CD4-positive, alpha-beta T cell treated with Interleukin-21 for 1 hour (primary cell): ENCODE measurements at places on chromosomes 2 and 18.

DNA sequence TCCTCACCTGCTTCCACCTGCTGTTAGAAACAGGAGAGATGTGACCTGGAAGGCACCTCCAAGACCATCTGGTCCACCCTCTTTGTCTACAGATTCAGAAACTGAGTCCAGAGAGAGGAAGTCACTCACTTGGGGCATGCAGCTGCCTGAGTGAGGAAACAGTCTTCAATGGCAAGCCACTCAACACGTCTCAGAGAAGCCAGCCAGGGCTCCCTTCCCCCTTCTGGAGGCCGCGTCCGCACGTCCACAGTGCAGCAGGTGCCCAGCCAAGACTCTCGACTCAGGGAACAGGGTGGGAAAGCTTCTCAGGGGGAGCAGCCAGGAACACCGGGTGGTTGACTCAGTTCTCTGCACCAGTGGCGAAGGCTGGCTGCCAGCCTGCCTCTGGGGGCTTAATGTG is 201.7 kb downstream of the BCL11A start:
- DNase-seq: no peak

DNA sequence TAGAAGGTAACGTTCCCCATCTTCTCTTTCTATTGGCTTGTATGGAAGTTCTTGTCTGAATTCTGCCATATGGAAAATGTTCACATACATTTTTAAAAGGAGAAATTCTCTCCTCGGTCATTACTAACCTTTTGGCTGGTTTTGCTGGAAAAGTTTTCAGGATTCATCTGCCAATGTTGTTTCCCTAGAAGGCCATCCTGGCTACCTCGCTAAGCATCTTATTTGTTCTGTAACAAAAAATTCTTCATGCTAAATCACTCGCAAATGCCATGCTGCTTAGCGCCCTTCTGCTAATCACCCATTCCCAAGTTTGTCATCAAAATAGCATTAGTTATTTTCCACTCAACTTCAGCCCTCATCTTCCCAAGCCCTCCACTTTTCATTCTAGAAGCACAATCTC is 262.0 kb downstream of the SLC8A1 start:
- no peak for DNase-seq

DNA sequence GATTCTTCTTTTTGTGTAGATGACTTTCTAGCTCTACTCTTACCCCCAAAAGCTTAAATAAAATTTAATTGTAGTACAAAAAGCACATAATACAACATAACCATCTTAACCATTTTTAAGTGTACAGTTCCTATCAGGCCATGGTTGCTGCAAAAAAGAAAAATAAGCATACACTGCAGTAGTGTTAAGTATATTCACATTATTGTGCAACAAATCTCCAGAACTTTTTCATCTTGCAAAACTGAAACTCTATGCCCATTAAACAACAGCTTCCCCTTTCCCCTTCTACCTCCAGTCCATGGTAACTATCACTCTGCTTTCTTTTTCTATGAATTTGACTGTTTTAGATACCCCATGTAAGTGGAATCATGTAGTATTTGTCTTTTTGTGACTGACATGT is 18.1 kb downstream of the PPM1B start:
- DNase-seq: no peak

- no peak for DNase-seq
These were observed 10.3 kb downstream of the ATP8B1 start for GRCh38 chr18:57792631-57793301.

- no peak for DNase-seq
These were observed 69.7 kb downstream of the TGOLN2 start for GRCh38 chr2:85257970-85258605.

GRCh38 chr2:218964041-218964771 is 4.7 kb downstream of the CDK5R2 start:
- DNase-seq: no peak

DNA sequence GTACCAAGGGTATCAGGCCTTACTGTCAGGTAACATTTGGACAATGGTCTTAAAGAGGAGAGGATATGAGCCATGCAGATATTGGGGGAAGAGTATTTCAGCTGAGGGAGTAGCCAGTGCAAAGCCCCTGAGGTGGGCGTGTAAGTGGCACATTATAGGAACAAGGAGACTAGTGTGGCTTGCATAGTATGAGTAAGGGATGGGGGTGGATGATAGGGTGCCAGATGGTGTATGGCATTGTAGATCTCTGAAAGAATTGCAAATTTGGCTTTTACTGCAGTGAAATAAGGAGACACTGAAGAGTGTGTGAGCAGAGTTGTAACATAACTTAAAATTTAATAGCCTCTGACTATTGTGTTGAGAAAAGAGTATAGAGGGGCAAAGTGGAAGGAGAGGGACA is 244.0 kb downstream of the PDE11A start:
- no peak for DNase-seq

DNA sequence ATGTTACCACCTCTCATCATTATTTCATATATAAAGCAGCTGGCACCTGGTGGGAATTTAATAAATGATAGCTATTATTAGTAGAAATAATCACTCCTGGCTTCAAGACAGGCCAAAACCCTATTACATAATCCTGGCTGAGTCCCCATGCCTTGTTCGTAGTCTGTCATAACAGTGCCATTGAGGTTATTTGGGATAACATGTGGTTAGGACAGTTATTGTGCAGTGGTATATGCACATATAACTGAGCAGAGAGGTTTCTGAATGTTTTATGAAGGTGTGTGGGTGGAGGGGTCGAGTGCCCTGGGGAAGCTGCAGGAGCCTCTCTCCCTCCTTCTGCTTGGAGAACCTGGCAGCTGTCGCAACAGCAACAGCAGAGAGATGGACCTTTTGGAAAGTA is 162.4 kb upstream of the NABP1 start:
- DNase-seq: no peak

DNA sequence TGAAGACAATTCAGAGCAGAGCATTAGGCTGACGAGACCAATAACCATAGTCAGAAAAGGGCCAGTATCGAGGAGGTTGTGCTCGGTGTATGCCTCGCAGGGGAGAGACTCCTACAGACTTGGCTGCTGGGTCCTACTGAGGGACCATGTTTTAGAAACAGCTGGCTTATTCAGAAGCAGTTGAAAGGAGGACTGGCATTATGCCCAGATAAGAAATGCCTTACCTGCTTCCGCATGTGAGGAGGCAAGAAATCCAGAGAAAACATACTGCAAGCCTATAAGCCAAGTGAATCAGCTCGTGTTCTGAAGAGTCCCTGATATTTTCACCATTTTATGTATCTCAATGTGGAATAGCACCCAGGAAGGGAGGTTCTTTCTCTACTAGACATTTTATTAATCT is 434.7 kb downstream of the GRB14 start:
- DNase-seq: no peak

- no peak for DNase-seq
These were observed 315.1 kb downstream of the NR4A2 start for GRCh38 chr2:156017341-156017885.

- DNase-seq: no peak
These were observed 36.9 kb downstream of the KIF1A start for GRCh38 chr2:240782886-240783818.

DNA sequence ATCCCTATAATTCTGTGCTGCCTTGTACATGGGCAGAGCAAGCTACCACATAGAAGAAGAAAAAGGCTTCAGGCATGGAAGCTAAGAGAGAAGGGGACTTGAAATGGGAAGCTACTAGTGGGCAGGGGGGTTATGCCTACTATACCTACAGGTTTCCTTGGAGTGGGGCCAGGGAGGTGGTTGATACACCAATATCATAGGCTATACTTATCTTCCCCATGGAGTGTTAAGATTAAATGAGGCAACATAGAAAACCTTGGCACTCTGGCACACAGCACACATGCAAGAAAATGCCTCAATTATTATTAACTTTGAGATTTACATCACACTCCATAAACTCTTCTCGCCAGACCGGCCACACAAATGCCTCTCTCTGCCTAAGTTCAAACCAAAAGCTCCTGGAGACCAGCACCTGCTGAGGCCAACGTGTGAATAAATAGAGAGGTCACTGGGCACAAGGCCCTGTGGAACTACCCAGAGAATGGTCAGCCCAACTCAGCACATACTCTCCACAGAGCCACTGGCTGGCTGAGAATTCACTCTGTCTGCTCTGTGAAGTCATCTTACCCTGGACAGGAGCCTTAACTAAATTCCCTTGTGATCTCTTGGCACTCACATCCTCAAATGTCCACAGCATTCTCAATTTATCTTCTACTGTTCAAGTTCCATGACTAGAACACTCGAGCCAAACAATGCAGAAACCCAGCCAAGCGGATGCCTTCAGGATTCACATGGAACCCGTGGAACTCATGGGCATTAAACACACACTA is 498.7 kb downstream of the BCL11A start:
- no peak for DNase-seq

DNA sequence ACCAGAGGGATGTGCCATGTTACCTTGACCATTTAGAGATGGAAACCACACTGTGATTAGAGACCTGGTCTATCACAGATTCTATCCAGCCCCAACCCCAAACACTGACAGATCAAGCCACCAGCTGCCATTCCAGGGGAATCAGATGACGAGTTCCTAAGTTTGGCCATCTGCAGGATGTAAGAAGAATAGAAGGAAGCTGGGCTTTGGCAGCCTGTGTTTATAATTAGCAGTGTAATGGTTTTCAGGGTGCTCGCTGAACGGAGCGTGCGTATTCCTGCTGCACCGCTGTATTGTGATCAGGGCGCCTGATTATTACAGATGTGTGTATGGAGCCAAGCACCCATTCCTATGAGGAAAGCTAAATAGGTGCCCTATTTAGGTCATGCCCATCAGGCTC is 138.1 kb downstream of the LRRC30 start:
- no peak for DNase-seq

GRCh38 chr2:128595763-128596395 is 277.2 kb upstream of the HS6ST1 start:
- DNase-seq: no peak

GRCh38 chr2:111667542-111668273 is 216.3 kb downstream of the ANAPC1 start:
- no peak for DNase-seq

- DNase-seq: no peak
These were observed 148.0 kb downstream of the LDLRAD4 start for GRCh38 chr18:13366541-13366940.

- DNase-seq: no peak
These were observed 23.8 kb downstream of the GNLY start for GRCh38 chr2:85718009-85718391.

DNA sequence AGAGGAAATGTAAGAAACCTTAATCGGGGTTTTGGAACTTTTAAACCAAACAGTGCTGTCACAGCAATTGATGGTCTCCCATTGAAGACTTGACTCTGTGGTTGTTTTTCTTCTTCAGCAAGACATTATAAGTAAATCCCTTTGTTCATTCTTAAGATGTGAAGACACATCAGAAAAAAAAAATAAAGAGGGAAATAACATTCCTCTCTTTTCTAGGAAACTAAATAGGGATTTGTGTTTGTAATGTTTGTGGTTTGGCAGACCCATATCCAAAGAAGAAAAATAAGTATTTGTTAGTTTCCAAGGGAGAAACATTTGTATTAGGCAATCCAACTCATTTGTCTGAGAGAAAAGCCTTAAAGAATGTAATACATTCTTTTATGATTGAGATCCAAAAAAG is 359.9 kb downstream of the DSC3 start:
- no peak for DNase-seq
